A549 treated with CpdA at 1 μM for 4 hours (cell line): ENCODE measurements at places on chromosomes 1 and 21. TPM values are rescaled to one million over a fixed set of nuclear protein-coding genes. Genes with fewer than 3 reads are reported as not detected.

EXTL1 gene
- total RNA-seq, result not detected in 5 replicates

PSMB2 gene
- total RNA-seq, result 81.1 to 110 TPM (median 102 TPM) in 5 replicates

OR2M4 gene
- total RNA-seq, result not detected in 5 replicates

GORAB gene
- 6.8 to 8.7 TPM (median 8.5 TPM) in 5 replicates for total RNA-seq

SDC3 gene
- total RNA-seq, result 6.5 to 10.8 TPM (median 8.4 TPM) in 5 replicates

FBLIM1 gene
- total RNA-seq, result 20.9 to 28.0 TPM (median 23.6 TPM) in 5 replicates

EPHB2 gene
- total RNA-seq, result 44.5 to 64.1 TPM (median 52.7 TPM) in 5 replicates

AMY1B gene
- total RNA-seq, result not detected in 5 replicates

MAP3K21 gene
- total RNA-seq, result 10.1 to 13.6 TPM (median 11.7 TPM) in 5 replicates

SPATC1L gene
- total RNA-seq, result 0.07 TPM in 1 of 5 replicates, not detected in the others

TRAPPC3 gene
- total RNA-seq, result 75.2 to 90.1 TPM (median 78.4 TPM) in 5 replicates

C1orf87 gene
- not detected in 5 replicates for total RNA-seq

PRAMEF7 gene
- total RNA-seq, result not detected in 5 replicates

COPA gene
- 74.5 to 111 TPM (median 81.8 TPM) in 5 replicates for total RNA-seq

C1orf141 gene
- not detected in 5 replicates for total RNA-seq

AMY2A gene
- not detected in 5 replicates for total RNA-seq

SPATA45 gene
- 0.17 TPM in 1 of 5 replicates, not detected in the others for total RNA-seq

RGS13 gene
- not detected in 5 replicates for total RNA-seq

LCE4A gene
- total RNA-seq, result not detected in 5 replicates

IVL gene
- 0.03 TPM in 1 of 5 replicates, not detected in the others for total RNA-seq

CAPN8 gene
- 0.39 to 0.69 TPM (median 0.54 TPM) in 5 replicates for total RNA-seq

UBR4 gene
- 105 to 125 TPM (median 108 TPM) in 5 replicates for total RNA-seq

SLC45A1 gene
- 2.1 to 3.5 TPM (median 2.5 TPM) in 5 replicates for total RNA-seq

RAB4A gene
- 39.1 to 46.0 TPM (median 44.6 TPM) in 5 replicates for total RNA-seq

NEK2 gene
- 38.5 to 58.4 TPM (median 46.4 TPM) in 5 replicates for total RNA-seq

HHIPL2 gene
- total RNA-seq, result 8.9 to 10.4 TPM (median 10.0 TPM) in 5 replicates

DMBX1 gene
- total RNA-seq, result 0.61 to 1.5 TPM (median 0.82 TPM) in 5 replicates

CASQ1 gene
- total RNA-seq, result not detected in 5 replicates
